Cortex of kidney (tissue), 1 donor: ENCODE measurements at places on chromosomes 1 and 21.

GRCh38 chr1:57411262-57411661 is 12.6 kb downstream of the DAB1 start:
- DNase-seq: no peak

DNA sequence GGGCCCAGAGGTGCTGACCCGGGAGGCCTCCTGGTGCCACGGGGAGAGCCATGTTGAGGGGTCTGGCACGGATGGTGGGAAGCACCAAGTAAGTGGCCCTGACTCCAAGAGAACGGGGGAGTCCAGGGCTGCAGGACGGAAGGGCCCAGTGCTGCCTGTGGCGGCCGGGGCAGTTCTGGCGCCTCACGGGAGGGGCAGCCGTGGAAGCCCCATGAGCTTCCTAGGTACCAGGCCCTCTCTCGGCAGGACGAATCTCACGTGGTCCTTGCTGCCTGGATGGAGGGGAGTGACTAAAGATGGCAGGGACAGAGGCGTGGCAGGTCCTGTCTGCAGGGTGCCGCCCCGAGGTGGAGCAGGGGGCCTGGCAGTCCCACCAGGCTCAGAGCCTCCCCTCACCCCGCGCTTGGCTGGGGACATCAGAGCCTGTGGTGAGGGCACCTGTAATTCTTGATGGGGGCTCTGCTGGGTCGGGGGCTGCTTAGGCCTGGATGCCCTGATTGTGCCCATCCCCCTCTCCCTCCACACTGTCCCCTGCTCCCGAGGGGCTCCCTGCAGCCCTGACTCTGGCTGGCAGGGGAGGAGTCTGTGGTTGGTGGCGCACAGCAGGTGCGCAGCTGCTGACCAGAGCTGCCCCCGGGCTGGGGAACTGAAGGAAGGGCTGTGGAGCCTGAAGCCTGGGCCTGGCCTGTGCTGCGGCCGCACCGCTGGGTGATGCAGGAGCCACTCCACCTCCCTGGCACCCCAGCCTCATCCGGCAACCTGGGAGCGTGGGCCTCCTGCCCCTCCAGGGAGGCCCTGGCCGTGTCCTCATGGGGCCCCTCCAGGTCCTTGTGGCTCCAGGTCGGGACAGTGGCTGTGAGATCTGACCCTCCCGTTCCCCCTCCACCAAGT is 31.4 kb downstream of the POFUT2 start:
- no peak for DNase-seq

GRCh38 chr1:156828400-156829124 is 11.9 kb upstream of the SH2D2A start:
- no peak for DNase-seq

- DNase-seq: no peak
Measured at GRCh38 chr1:53733447-53733931, 5.5 kb downstream of the GLIS1 start.

DNA sequence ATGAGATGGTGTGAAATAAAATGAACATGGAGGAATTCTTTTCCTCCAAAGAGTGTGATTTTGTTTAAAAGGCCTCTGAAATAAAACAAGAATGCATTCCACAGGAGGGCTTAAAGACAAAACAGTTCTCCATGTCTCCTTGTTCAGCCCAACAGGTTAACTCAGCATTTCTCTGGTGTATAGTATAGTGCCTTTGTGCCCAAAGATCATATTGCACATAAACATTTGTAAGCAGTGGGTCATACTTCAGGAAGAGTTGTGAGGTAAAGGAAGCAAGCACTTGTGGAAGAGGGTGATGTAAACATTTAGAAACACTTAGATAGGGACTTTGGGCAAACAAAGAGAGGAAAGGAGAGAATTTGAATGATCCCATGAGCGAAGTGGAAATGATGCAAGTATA is 433.9 kb downstream of the SIPA1L2 start:
- no peak for DNase-seq

- no peak for DNase-seq
Measured at GRCh38 chr1:61082311-61083012, at the start of gene NFIA. TSS of gene NFIA (plus strand) at chr1:61082561.

GRCh38 chr1:58862728-58863385 is 79.0 kb upstream of the JUN start:
- DNase-seq: no peak
